ENCODE measurements at places on chromosomes 4 and X. TPM values are rescaled to one million over a fixed set of nuclear protein-coding genes. Genes with fewer than 3 reads are reported as not detected.

- DNase-seq, result no peak
Observed at GRCh38 chrX:53362449-53362848, 60.0 kb downstream of the SMC1A start.

GRCh38 chrX:117995378-117995777 lies 121.2 kb downstream of the KLHL13 start:
- DNase-seq, result no peak

The FAM200B gene
- total RNA-seq, result 6.2 TPM

GRCh38 chr4:9919047-9919446 lies 102.2 kb downstream of the SLC2A9 start:
- no peak for DNase-seq

Data from activated T-cell treated with anti-CD3 and anti-CD28 coated beads, Interleukin-2, amount 50 U/mL, for 4 hours (primary cell).